Activated CD4-positive, alpha-beta T cell treated with anti-CD3 and anti-CD28 coated beads, Interleukin-2, Interleukin-6, amounts not matched to agents 100 ng/mL and 50 ng/mL, durations not matched to agents 16 hours and 8 hours (primary cell): ENCODE measurements at places on chromosomes 11 and 22.

DNA sequence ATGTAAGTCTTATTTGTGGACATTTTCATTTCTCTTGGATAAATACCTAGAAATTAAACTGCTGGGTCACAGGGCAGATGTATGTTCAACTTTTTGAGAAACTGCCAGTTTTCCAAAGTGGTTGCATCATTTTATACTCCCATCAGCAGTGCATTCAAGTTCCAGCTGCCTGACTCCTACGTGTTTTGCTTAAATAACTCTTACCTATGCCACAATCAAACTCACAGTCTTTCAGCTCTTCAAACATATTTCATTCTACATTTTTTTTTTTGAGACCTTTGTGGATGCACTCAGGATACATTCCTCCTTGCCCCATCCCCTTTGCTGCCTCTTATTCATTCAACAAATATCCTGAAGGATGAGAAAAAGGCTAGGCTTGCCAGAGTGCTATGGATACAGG is 9.2 kb downstream of the TCF20 start:
- no peak for DNase-seq

DNA sequence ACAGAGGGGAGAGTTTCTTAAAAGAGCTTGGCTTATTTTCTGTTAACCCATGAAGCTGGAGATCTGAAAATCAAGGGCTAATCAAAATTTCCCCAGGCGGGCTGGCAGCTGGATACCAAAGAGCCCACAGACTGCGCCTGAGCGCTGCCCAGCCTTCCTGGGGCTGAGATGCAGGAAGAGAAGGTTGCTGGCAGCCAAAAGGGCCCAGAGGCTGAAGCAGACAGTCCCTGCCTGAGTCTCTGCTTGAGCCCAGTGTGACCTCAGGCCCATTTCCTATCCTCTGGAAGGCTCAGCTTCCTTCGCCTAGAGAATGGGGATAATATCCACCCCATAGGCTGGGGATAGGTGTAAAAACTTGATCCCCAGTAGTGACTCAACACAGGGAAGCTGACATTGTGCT is 49.1 kb downstream of the ARRB1 start:
- DNase-seq = no peak

DNA sequence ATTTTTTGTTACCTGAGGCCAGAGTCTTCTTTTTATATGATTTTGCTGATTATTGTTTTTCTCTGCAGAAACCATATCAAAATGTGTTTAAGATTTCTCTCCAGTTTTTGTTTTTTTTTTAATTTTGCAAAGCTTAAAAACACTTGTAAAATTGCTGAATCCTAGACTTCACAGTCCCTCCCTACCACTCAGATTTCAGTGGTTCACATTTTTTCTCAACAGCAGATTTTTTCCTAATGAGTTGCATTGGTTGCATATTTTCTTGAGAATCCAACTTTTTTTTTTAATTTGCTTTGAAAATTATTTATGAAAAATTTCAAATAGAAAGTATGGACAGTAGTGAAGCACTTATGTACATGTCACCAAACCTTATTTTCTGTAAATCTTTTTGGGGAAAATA is 5.8 kb downstream of the ARL14EP start:
- DNase-seq = no peak

- DNase-seq = no peak
These were observed 91.1 kb downstream of the PDE2A start for GRCh38 chr11:72583177-72583553.

DNA sequence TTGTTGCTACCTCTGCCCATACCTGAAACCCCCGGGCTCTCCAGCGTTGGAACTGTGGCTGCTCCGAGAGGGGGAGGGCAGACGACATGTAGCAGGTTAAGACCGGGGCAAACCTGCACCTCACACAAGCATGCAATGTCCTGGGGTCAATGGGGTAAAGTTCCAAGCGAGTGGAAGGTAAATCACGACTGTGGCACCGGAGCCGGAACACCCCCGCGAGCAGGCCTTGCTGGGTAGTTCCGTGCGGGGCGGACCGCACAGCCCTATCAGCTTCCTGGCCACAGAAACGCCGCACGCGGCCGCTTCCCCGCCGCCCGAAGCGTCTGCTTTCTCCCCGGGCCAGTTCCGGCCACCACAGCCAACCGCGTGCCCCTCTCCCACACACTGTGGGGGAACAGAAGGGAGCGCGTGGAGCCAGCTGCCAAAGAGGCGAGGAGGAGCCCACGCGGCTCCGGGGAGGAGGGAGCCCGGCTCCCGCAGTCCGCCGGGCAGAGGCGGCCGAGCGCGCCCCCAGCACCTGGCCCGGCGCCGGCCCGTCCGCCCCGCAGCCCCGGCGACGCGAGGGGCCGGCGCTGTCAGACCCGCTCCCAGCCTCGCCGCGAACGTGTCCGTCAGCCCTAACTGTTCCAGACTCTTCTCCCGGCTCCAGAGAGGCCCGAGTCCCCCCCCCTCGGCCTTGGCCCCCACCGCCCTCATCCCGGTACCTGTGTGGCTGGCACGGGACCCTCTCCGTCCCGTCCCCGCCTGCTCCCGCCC is 1.6 kb downstream of the SPTBN2 start:
- peak; percentile 19 for DNase-seq

GRCh38 chr11:81165164-81165563 is 1568.5 kb downstream of the FAM181B start:
- DNase-seq = no peak

DNA sequence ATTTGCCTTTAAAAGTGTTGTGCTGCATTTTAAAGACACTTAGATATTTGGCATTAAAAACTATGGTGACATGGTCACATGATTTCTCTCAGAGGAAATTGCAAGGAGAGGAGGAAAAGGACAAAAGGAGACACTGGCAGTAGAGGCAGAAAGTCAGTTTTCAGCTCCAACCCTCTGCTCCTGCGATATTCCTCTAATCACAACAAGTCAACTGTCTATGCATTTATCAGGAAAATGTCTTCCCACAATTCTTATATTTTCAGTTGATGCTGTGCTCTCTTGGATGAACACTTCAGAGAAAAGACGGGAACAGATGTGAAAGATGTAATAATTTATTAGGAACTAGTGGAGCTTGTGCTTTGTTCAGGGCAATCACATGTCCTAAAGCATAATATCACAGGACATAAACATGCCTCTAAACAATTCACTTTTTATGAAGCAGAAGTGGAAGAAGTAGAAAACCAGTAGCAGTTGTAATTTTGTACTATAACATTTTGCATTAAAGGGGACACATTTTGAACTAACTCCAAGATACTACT is 340.8 kb upstream of the PITPNB start:
- no peak for DNase-seq

GRCh38 chr22:24103301-24103700 is 78.0 kb upstream of the SUSD2 start:
- DNase-seq = no peak

DNA sequence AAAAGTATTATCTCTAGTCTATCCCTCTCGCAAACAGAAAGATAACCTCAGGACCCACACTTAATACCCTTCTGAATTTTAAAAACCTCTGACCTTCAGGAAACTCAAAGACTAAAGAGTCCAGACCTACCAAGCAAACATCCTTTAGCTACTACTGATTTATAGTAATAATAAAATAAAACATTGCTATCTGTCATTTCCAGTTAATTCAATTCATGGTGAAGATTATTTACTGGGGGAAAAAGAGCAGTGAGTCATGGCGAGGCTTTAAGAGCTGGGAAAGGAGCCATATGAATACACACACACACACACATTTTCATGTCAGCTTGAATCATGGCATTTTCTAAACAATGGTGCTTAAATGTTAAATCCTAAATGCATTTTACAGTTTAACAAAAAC is 87.1 kb downstream of the FAM76B start:
- no peak for DNase-seq

DNA sequence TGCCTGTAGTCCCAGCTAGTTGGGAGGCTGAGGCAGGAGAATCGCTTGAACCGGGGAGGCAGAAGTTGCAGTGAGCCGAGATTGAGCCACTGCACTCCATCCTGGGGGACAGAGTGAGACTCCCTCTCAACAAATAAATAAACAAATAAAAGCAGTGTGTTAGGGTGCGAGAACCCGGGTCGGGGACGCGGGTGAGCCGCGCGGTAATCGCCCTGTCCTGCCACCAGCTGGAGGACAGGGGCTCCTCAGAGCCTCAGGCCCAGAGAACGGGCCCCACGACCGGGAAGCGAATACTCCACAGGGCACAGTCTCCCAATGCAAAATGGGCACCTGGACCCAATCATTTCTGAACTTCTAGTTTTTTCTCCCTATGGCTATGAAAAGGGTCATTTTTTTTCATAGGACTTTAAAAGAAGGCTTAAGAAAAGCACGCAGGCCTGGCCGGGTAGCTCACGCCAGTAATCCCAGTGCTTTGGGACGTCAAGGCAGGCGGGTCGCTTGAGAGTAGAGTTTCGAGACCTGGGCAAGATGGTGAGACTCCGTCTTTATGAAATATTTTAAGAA is 744 bp upstream of the MCM5 start:
- DNase-seq = no peak

DNA sequence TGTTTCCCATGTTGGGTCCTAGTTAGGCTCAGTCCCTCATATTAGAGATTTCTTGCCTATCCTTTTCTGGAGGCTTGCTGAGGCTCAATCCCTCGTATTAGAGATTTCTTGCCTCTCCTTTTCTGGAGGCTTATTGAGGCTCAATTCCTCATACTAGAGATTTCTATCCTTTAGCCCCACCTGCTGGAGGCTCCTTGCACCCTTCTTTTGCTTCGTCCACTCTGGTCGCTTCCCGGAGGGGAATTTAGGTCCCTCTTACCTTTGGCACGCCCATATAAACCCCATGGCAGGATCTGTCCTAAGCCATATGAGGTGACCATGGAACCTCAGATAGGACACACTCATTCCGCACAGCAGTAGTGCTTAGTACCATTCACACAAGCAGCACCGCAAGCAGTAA is 15.9 kb downstream of the CYP2D6 start:
- DNase-seq = no peak

DNA sequence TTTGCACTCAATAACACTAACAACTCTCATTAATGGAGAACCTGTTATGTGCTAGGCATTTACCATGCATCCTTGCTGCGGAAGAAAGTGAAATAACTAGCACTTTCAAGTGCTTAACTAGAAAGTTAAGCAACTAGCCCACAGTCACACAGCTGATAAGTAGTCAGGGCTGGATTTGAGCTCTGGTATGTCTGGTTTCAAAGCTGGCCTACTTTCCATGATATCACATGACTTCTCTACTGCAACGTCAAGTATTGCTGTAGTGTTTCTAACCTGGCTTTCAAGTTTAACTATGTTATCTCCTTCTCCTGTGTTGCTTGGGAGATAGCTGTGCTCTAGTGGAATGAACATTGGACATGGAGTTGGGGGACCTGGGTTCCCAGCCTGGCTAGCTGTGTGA is 12.1 kb downstream of the SLC15A3 start:
- DNase-seq = no peak

DNA sequence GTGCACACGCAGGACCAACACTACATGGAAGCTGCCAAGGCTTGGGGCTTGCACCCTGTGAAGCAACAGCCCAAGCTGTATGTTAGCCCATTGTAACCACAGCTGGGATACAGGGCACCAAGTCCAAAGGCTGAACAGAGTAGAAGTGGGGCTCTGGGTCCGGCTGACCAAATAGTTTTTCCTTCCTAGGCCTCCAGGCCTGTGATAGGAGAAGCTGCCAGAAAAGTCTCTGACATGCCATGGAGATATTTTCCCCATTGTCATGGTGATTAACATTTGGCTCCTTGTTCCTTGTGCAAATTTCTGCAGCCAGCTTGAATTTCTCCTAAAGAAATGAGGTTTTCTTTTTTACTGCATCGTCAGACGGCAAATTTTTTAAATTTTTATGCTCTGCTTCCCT is 941.2 kb downstream of the FAM181B start:
- DNase-seq = no peak

DNA sequence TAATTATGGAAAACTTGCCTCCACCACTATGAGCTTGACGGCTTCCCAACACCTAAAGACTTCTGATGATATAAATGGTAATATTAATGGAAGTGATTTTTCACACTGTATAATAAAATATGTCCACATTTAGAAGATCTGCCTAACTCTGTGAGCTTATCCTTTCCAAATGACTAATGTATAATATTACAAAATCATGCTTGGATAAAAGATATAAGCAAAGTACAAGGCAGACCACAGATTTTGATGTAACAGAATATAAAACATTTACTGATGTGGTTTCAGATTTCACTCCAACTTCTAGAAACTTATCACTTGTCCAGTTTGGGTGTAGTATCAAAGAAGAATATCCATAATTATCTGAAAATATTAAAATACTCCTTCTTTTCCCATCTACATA is 36.9 kb downstream of the GALNT18 start:
- no peak for DNase-seq

DNA sequence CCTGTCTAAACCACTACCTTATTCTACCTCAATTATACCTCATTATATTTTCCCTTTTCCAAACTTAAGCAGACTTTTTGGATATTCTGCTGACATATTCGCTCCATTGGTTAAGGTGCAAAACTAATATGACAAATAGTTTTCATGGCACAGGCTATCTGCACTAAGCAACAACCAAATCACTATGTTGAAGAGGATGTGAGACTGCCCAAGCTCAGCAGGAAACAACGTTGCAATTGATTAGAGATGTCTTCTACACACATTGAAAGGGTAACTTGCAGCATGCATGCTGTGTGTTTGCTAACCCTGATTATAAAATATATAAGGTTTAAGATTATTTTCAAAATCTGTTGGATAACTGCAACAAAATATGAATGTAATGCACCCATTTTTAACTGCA is 61.6 kb downstream of the STK33 start:
- no peak for DNase-seq

DNA sequence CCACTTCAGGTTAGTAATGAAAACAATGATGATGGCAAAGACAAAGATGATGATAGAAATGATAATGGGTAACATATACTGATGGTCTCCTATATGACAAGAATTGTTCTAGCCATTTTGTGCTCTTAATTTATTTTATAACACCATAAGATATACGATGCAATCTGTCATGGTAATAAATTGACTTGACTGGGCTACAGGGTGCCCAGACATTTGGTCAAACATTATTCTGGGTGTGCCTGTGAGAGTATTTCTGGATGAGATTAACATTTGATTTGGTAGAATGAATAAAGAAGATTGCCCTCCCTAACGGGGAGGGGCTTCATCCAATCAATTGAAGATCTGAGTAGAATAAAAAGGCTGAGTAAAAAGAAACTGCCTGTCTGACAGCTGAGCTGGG is 237.3 kb downstream of the LARGE1 start:
- DNase-seq = no peak

DNA sequence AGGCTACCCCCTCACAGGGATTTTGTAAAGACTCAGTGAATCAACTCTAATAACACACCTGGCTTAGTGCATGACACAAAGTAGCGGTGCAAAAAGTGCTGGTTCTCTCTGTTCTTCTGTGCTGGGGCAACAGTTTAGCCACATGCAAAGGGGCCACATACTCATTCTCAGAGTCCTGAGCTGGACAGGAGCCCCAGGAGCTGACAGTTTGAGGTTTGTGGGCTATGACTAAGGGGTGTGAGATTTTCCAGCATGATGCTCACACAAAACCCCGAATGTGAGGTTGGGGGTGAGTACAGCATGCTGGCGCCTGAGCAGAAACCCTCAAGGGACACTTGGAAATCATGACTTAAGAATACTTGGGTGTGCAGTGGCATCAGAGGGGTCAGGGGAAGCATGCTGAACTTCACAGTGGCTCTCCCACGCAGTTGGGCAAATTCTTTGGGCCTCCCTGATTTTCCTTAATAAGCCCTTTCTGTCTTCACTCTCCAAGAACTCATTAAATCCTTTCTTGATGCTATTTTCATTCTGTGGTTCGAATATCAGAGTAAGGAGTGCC is 31.0 kb downstream of the TMPRSS5 start:
- DNase-seq = peak; percentile 90
